ENCODE measurements at places on chromosomes 6 and 20.
A peak's percentile ranks its signal among the peaks of the same experiment; 100 is the strongest.

DNA sequence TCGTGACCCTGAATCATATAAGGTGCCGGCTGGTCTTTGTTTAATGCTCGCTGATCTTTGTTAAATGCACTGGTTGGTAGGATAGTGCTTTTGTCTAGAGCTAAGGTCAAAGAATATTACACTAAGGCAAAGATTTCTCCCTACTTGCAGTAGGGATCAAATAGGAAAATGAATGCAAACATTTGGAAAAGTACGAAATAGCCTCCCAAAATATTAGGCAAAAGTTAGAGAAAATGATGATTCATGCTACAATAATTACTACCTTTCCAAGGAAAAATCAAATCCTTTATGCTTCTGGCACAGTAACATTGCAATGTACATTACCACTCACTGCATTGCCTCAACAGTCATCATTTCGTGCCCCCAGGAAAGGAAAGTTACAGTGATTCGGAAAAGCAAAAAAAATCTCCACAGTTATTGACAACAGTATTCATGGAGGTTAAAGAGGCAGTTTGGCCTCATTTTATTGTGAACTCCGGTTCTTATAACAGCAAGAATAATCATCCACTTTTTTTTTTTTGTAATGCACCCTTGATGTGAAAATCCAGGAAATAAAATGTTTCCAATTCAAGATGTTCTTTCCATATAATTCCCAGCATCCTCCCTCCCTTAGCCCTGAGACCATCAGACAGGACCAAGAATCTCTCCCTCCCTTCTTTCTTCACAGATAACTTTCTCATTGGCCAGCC lies 61.7 kb upstream of the ZMYND8 start:
- no peak for DNase-seq

GRCh38 chr6:165630544-165630953 lies 32.5 kb downstream of the PDE10A start:
- no peak for DNase-seq

- no peak for DNase-seq
These were observed 50.6 kb upstream of the FANCE start for GRCh38 chr6:35401514-35401913.

GRCh38 chr6:12605888-12606345 lies 110.7 kb upstream of the PHACTR1 start:
- DNase-seq, result no peak

DNA sequence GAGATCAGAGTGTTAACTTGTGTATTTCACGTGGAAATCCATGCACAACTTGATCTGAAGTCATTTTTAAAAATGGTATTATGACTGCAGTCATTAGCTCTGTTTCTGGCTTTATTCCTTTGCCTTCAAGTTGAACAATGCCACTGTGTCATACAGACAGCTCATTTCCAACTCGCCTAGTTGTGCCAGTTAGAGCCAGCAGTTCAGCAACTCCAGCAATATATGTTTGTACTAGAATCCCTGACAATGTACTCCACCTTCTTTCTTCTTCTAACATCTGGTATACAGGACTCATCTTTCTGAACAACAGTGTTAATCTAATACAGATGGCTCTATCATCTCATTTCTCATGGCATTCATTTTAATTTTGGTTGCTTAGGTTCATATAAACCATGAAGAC lies 418.3 kb upstream of the POU3F2 start:
- DNase-seq, result no peak

- no peak for DNase-seq
These were observed 510.0 kb downstream of the ADGRB3 start for GRCh38 chr6:69145062-69145461.

- peak; percentile 41 for DNase-seq
These were observed 155.4 kb downstream of the NRN1 start for GRCh38 chr6:5851261-5851757.

DNA sequence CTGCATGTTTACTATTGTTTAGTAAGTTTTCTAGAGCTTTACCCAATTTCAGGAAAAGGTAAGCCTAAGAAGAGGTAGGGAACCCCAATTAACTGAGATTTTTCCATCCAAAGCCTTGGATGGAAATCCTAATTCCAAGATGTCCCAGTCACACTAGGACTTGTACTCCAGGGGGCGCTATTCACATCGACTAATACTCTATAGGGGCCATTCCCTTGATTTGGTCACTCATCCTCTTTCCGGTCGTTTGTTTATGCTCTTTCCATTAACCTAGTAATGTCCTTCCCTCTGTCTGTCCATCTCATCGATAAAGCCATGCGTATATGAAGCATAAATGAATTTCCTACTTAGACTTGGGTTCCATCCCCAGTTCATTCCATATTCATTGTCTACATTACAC lies 80.8 kb upstream of the FUCA2 start:
- DNase-seq, result no peak

DNA sequence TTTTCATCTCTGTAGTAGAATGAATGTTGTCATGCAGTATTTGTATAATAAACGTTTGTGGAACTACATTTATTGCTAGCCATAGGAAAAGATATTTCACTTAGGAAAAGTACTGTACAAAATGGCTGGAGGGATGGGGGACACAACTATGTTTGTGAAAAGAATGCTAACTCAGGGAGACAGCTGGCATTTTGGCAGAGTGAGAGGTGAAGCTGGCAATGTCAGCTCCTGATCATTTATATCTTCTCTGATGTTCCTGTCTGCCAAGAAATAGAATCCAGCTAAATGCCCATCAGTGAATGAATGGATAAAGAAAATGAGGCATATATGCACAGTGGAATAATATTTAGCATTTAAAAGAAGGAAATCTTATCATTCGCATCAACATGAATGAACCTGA lies 313.0 kb upstream of the IRAK1BP1 start:
- DNase-seq, result no peak

GRCh38 chr20:45912344-45912682 lies 358 bp upstream of the PLTP start:
- DNase-seq, result no peak

DNA sequence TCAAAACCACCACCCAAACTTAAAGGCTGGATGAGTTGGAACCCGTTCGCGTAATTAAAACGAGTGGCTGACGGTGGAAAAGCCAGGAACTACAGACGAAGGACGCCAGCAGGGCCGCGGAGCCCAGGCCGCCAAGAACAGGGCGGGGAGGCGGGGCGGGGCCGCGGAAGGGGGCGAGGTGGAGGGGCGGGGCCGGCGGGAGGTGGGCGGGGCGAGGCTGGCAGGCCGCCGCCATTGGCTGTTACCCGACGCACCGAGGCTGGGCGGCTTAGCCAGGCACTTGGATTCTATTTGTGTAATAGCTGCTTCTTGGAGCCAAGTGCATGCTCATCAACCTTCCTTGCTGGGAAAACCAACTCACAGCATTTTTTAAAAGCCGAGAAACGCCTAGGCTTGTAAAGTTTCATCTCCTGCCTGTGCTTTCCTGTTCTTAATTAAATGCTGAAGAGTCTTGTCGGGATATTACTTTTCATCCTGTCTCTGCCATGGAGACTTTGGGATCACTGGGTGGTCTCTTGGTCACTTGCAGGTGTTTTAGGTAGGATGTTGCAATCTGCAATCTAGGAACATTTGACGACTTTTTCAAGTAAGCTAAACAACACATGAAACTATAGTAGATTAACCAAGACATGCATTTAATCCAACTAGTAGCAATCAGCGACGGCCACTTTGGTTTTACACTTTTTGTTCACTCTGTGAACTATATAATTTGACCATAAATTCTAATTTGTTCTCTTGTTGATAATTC lies 245.0 kb downstream of the ARID1B start:
- DNase-seq, result peak; percentile 56

- no peak for DNase-seq
These were observed 62.4 kb downstream of the PRSS35 start for GRCh38 chr6:83574783-83575182.

DNA sequence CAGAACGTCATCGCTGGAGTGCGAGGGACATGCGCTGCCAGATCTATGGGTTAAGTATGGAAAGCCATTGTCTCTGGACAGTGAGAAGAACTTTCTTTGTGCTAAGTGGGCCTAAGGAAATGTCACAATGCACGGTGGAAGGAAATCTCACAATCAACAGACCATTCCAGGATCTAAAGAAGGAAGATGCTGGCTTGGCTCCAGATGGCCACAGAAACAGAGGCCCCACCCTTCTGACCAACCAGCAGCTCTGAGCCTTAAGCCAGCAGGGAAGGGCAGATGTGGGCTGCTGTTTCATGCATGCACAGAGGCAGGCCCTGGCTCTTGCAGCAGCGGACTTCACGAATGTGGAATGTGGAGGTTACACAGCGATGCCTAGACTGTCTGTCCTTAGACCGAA lies 156.3 kb downstream of the SOBP start:
- no peak for DNase-seq

- no peak for DNase-seq
These were observed 38.5 kb downstream of the PAK5 start for GRCh38 chr20:9800421-9800820.

GRCh38 chr6:107106165-107106564 lies 9.2 kb downstream of the BEND3 start:
- no peak for DNase-seq

GRCh38 chr20:15930311-15931305 lies 642.6 kb downstream of the KIF16B start:
- DNase-seq, result no peak

GRCh38 chr6:13471184-13471583 lies 16.2 kb downstream of the GFOD1 start:
- no peak for DNase-seq

DNA sequence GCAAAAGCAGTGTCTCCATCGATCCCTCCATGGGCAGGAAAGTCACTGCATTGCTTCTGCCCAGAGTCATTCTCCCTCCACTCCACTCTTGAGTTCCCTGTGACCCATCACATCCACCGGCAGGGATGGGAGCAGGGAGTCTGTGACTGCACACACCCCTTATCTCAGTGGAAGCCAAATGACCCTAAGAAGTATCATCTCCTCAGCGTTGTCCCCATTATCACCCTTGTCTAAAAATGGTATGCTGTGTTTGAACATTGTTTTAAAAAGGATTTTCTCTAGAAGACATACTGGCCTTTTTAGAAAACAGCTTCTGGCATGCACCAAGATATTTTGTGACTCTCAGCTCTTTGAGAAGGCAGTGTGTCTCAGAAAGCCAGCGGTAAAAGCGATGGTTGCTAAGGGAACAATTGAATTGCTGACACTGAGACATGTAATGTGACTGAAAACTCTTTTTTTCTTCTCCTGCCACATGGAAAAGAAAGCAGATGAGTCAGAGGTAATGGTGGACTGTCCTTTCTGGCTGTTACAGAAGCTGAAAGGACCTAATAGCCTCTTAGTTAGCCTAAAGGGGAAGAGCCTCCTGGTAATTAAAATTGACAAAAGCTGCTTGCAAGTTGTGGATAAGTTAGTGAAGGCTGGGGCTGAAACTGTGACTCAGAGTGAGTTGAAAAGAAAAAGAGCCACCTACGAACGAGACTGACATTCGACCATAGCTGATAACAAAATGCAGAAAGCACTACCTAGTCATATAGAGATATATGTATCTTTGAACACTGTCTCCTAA lies 120.5 kb downstream of the MAP3K7 start:
- no peak for DNase-seq

GRCh38 chr6:150027806-150028565 lies 2.7 kb upstream of the RAET1L start:
- no peak for DNase-seq

DNA sequence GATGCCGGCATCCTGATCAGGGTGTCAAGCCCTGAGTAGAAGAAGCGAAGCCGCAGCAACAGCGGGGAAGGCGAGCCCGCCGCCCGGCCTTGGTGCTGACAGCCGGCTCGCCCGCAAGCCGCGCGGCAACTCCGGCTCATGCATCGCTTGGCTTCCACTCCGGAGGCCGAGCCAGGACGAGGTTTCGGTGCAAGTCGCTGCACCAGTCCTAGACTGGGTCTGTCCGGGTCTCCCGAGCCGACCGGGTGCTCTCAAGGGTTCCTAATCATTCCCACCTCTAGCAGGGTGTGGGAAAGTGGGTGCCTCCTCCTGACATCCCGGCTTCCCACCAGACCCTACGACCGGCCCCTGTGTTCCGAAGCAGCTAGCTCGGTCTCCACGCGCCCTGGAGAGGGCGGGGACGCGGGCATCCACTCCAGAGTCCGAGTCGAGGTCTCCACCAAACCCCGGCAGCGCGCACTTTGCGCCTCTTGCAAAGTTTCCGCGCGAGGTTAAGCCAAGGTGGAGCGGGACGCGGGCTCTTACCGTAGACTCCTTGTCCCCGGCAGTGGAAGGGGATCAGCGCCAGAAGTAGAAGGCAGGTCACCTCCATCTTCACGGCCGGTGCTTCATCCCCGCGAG lies 1.4 kb downstream of the MDGA1 start:
- no peak for DNase-seq

DNA sequence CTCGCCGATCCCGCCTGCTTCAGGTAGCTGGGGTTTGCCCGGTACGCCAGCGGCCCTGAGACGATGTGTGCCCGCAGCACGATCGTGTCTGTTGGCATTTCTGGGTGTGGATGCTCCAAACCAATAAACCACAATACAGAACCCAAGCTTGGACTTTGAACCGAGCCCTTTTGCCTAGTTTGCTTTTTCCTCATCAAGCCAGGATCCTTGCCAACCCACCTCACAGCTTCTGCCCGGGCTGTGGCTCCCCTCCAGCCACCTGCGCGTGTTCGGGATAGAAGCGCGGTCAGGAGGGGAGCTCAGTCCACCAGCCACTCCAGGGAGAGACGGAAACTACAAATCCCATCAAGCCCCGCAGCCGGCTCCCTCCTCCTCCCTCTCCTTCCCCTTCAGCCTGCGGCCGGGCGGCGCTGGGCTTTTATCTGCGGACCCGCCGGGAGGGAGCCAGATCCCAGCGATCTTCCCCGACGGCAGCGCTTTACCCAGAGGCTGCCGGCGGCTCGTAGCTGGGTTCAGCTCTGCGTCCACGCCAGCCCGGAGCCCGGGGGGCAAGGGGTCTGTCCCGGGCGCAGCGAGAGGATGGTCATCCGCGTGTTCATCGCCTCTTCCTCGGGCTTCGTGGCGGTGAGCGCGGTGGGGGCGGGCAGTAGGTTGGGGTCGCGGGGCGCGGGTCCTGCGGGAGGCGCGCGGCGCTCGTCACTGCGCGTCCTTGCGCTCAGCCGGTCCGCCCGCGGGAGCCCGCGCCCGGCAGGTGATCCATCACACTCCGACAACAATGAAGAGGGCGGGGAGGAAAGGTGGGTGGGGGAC lies at the start of gene SH3BGRL2:
Gene SH3BGRL2, plus strand, starts transcription at position 447 of the 810 bp plus-strand sequence. Its CDS starts 133 bp downstream, at position 580.
- DNase-seq, result no peak

DNA sequence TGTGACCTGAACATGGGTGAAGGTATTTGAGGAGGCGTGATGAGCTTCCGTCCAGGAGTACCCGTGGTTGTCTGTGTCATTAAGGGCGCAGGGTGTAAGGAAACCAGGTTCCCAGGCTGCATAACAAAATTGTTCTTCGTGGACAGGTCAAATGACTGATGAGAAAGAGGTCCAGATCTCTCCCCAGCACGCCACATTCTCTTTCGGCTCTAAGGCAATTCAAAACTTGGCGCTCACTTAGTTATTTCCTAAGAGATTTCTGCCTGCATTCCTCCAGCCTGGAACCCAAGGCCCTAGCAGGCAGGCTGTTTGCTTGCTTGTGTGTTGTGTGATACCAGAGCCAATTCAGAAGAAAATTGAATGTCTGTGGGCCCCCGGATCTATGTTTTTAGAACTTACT lies 139.9 kb downstream of the AGPAT4 start:
- DNase-seq, result no peak

Data from stimulated activated CD8-positive, alpha-beta memory T cell treated with anti-CD3 and anti-CD28 coated beads, Interleukin-15, amount 100 ng/mL, for 4 hours (primary cell).